ENCODE measurements at places on chromosomes 5 and 9. TPM values are rescaled to one million over a fixed set of nuclear protein-coding genes. Genes with fewer than 3 reads are reported as not detected.

GRCh38 chr5:101860145-101860544, 435.9 kb downstream of the SLCO4C1 start:
- DNase-seq = no peak

DNA sequence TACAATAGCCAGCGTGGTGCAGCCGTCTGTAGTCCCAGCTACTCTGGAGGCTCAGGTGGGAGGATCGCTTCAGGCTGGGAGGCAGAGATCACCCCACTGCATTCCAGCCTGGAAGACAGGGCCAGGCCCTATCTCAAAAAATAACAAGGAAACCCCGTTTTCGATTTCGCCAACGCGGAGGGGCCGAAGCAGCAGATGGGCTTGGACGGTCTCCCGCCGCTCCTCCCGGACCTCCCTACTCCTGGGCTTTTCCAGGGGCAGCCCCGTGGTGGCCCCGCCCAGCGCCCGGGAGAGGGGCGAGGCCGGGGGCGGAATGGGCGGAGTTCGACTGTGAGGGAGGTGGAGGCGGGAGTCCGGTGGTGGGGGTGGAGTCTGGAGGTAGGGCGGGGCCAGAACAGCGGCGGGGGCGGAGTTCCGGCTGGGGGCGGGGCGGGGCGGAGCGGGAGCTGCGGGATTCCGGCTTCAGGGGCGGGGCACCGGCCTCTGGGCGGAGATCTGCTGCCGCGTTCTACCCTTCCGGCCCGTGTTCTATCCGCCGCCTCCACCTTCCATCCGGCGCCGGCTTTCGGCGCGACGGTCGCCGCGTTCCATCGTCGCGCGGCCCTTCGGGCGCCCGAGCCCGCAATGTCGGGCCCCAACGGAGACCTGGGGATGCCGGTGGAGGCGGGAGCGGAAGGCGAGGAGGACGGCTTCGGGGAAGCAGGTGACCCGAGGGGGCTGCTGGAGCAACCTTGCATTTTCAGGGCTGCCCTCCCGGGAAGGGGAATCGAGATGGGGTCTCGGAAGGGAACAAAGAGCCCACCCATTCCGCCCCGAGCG, at the start of gene BBLN:
Gene BBLN, plus strand, starts transcription at position 482 of the 819 bp plus-strand sequence. Its CDS starts 143 bp downstream, at position 625.
- peak; percentile 90 for DNase-seq

- DNase-seq = no peak
Observed at GRCh38 chr9:75139201-75139600, 50.9 kb downstream of the OSTF1 start.

DNA sequence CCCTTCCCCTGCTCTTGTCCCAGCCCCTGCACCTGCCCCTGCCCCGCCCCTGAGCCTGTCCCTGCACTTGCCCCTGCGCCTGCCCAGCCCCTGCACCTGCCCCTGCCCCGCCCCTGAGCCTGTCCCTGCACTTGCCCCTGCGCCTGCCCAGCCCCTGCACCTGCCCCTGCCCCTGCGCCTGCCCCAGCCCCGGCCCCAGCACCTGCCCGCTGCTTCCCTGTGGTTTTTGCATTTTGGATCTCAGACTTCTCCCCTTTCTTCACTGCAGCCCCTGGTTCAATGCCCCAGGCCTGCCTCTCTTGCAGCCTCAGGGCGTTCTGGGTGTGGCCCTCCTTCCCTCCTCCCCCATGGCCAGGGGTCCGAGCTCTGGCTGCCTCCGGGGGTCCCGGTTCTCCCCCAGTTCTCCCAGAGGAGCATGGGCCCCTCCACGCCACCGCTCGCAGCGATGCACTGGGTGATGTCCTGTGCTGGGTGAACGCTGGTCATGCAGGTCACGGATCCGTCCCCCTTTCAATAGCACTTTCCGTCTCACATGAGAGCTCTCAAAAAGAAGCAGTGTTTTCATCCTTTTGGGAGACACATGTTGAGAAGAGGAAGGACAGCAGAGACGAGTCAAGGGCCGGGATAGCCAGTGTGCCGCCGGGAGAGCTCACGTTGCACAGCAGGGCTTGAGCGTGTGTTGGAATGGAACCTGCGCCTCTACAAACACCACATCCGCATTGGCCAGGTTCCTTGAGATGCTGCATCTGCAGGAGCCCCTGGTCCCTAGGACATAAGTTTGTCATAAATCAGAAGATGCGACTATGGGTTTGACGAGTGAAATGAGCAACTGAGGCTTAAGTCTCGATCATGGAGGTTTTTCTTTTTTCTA, 44.0 kb upstream of the IRX4 start:
- DNase-seq = no peak

DNA sequence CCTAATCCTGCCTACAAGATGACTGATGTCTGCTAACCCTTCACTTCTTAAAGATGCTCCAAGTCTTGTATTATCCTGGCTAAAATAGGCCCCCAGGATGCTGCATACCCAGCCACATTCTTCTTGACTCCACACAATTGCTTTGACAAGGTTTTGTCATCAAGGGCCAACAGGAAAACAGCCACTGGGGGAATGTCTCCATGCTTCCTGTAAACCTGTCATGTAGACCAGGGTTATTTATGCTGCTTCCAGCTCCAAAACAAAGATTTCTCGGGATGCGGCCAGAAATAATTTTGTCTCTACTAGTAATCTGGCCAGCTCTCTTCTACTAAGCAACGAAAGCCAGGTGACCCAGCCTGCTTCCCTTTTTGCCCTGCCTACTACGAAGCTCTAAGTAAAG, 53.8 kb downstream of the SHB start:
- no peak for DNase-seq

Gene SHC3
- 12.7 TPM for total RNA-seq
